Naive thymus-derived CD4-positive, alpha-beta T cell (primary cell): ENCODE measurements at places on chromosomes 5 and 9. TPM values are rescaled to one million over a fixed set of nuclear protein-coding genes. Genes with fewer than 3 reads are reported as not detected.

GRCh38 chr5:57938174-57938557, 455.6 kb upstream of the ACTBL2 start:
- DNase-seq = no peak
- no peak overlapping the region for H3K4me3 ChIP-seq
- H3K36me3 ChIP-seq = no peaks in the 10 kb centered on the region
- no peaks in the 10 kb centered on the region for H3K4me1 ChIP-seq

- DNase-seq = no peak
- H3K36me3 ChIP-seq = no peaks in the 10 kb centered on the region
- H3K27me3 ChIP-seq = no peaks in the 10 kb centered on the region
- H3K4me1 ChIP-seq = no peaks in the 10 kb centered on the region
Measured at GRCh38 chr5:167012123-167013034, 1279.1 kb upstream of the WWC1 start.

GRCh38 chr9:751137-752051, 90.1 kb upstream of the DMRT1 start:
- H3K36me3 ChIP-seq = no peaks in the 10 kb centered on the region
- H3K4me1 ChIP-seq = peaks cover 19% of the 10 kb centered on the region
- no peak for DNase-seq
- no peak overlapping the region for H3K27ac ChIP-seq

- no peak overlapping the region for H3K27ac ChIP-seq
- no peaks in the 10 kb centered on the region for H3K4me1 ChIP-seq
- no peaks in the 10 kb centered on the region for H3K27me3 ChIP-seq
- no peak for DNase-seq
Measured at GRCh38 chr9:105541838-105542237, 16.1 kb upstream of the FKTN start.

The CCDC183 gene
- 2.9 TPM for total RNA-seq

The TTC33 gene
- total RNA-seq = 7.8 TPM

The RANBP3L gene
- not detected for total RNA-seq
